ENCODE measurements at places on chromosomes 2 and 18.

DNA sequence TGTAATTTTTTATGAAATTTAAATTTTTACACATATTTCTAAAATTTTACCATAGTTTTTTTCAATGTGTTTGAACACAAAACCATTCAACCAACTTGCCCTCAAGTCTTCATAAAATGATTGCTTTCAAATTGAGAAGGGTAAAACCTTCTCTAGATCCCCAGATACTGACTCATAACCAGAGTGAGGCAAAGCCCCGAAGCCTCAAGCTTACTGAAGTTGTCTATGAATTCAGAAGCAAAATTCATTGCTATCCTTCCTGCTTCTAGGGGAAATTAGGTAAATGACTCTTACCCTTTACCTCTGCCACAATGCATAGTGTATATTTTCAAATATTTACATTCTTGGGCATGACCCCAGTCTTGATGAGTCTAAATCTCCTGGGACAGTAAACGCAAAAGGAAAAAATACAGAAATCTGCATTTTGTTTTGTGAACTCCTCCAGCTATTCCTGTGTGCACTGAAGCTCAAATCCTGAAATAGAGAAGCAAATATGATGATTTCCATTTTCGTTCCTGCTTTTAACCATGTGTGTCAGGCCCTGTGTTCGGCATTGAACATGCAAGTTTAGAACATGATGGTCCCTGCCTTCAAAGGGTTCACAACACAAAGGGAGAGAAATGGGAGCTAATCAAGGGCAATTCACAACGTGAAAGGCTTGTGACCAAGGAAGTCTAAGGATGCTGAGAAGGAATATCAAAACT is 246.3 kb downstream of the SUCLG1 start:
- DNase-seq, result no peak

GRCh38 chr2:188596054-188596453 is 304.4 kb downstream of the GULP1 start:
- no peak for DNase-seq

- DNase-seq, result peak; percentile 67
Measured at GRCh38 chr2:182672466-182673165, 43.4 kb upstream of the DNAJC10 start.

DNA sequence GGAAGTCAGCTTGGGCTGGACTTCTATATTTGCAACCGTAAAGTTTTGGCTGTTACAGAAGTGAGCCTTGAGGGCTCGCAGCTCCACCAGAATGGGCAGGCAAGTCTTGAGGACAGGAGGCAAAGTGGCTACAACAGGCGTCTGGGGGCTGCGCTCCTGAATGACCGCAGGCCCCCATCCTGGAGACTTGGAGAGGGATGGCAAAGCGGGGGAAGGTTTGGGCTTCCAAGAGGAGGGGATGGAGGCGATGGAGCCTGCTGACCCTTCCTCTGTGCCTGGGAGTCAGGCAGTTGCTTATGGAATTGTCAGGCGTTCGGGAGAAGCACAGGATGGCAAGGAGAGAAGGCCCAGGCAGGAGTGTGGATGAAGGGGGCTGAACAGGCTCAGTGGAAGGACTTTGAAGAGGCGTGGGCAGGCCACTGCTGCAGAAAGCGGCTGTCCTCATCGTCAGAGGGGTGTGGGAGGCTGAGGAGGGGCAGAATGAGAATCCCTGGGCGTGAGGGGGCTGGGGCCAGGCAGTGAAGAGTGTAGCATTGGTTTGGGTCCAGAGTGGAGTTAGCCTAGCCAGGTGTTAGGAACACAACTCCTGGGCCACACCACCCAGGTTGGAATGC is 72.3 kb downstream of the INHBB start:
- DNase-seq, result no peak
